ENCODE measurements at places on chromosomes 3 and 15.

DNA sequence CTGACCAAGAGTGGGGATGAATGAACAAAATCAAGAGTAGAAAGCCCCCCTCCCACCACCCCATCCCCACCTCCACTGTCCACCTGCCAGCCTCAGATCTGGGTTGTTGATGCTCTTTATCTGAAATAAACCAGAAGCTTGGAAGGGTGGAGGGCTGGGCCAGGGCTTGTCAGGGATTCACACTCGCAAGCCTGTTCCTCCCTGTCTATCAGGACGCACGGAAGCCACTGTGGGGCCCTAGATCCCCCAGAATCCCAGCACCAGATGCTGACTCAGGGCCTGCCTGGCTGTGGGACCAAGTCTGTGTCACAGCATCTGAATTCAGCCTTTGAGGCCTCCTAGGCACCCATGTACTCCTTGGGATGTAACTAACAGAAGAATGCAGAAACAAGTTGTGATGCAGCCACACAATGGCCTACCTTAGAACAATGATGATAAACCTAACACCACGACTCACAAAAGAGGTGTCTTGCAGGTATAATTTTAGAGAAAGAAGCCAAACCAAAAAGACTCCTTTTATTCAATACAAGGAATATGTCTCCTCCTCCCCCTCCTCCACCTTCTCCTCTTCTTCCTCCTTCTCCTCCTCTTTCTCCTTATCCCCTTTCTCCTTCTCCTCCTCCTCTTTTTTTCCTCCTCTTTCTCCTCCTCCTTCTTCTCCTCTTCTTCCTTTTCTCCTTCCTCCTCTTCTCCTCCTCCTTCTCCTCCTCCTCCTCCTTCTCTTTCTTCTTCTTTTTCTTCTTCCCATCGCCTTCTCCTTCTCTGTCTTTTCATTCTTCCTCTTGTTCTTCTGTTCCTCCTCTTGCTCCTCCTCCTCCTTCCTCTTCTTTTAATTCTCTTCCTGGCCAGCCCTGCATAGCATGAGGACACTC, 234.7 kb downstream of the PLCL2 start:
- DNase-seq = no peak

DNA sequence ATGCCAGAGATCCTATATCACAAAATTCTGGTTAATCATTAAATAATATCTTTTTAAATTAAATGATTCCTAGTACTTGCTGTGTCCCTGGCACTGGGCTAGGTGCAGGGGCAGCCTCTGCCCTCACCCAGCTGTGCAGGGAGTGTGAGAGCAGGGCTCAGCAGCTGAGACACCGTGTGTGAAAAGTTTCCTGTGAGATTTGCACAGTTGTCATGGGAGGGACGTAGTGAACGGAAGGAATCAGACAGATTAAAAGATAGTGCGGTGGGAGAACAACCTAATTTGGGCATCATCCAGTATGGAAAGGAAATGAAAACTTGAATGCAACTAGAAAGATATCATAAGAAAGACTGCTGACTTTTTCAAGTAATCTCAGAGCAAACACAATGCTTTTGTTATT, 204.1 kb downstream of the SSR3 start:
- no peak for DNase-seq

GRCh38 chr3:58651276-58651675, 15.3 kb downstream of the FAM3D start:
- DNase-seq = no peak

DNA sequence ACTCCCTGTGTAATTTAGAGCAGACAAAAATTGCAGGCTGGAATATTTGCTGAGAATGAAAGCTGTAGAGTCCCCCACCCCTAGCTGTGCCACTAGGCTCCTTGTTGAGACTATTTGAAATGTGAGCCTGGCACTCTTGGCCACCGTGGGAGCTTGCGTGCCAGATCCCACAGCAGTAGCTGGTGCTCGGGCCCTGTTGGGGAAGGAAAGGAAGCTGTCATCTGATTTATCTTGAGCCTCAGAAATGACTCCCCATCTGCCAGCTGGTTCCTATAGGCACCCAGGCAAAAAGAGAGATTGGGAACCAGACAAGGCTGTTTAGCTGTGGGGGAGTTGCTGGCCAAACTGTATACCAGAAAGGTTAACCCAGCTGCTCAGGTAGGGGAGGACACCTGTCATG, 23.4 kb upstream of the CLEC3B start:
- no peak for DNase-seq

DNA sequence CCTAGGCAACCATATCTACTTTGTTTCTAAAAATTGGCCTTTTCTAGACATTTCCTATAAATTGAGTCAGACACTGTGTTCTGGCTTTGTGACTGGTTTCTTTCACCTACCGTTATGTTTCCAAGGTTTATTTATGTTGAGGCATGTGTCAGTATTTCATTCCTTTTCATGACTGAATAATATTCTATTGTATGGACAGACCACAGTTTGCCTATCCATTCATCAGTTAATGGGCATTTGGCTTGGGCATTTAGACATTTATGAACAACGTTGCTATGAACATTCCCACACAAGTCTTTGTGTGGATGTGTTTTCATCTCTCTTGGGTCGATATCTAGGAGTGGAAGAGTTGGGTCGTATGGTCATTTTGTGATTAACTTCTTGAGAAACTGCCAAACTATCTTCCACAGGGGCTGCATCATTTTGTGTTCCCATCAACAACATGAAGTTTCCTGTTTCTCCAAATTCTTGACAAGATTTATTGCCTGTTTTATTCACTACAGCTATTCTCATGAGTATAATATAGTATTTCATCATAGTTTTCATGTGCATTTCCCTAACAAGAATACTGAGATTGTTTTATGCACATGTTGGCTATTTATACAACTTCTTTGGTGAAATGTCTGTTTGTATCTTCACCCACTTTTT, 3.5 kb upstream of the EFCC1 start:
- no peak for DNase-seq

DNA sequence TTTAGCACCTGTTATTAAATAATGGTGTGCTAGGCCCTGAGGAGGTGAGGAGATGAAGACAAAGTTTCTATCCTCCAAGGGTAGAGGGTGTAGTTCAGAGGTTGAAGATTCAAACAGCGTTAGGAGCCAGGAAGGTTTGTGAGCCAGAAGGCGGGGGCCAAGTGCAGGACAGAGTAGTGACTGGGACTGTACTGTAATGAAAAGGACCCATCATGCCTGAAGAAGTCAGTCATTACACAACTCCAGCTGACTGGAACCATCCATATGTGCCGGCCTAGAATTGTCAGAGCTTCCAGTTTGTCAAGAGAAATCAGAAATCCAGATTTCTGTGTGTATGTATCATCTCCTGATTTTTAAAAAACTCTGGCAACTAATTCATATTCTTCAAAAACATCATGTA, 54.8 kb downstream of the FILIP1L start:
- no peak for DNase-seq

GRCh38 chr3:11898611-11899325, 52.1 kb upstream of the TAMM41 start:
- no peak for DNase-seq

DNA sequence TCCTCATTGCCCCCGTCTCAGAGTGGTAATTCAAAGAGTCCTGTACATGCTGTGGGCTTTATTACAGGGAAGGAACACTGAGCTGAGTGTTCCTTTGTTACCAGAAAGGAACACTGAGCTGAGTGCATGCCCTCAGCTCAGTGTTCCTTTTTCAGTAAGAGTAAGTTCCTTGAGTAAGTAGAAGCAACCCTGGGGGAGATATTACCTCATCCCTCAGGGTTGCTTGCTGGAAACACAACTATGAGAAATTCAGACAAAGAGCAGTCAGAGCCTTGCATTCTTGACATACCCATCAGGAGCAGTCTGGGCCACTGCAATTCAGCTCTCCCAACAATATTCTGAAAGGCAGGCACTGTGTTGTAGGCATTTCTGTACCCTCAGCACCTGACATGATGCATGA, 17.0 kb downstream of the CHRM5 start:
- DNase-seq = no peak

DNA sequence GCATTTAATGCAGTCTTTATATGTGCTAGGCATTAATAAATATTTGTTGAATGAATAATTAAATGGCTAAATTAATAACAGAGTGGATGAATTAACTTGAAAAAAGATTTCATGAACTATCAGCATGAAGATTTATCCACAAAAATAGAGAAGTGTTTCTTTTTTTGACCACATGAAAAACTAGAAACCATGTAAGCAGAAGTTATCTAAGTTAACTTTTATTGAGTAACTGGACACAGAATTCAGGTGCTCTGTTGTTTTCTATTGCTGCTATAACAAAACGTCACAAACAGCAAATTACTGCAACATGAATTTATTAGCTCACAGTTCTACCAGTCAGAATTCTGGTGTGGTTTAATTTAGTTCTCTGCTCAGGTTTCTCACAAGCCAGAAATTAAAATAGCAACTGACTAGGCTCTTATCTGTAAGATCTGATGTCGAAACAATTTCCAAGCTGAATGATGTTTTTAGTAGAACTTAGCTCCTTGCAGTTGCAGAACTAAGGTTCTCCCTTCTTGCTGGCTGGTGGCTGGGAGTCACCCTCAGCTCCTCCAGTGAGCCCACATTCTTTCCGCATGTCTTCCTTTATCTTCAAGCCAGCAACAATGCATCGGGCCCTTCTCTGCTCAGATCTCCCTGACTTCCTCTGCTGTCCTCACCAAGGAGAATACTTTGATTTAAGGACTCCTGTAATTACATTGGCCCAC, 810.2 kb upstream of the ALCAM start:
- DNase-seq = no peak

- no peak for DNase-seq
Observed at GRCh38 chr15:100205549-100206295, 136.1 kb downstream of the ADAMTS17 start.

DNA sequence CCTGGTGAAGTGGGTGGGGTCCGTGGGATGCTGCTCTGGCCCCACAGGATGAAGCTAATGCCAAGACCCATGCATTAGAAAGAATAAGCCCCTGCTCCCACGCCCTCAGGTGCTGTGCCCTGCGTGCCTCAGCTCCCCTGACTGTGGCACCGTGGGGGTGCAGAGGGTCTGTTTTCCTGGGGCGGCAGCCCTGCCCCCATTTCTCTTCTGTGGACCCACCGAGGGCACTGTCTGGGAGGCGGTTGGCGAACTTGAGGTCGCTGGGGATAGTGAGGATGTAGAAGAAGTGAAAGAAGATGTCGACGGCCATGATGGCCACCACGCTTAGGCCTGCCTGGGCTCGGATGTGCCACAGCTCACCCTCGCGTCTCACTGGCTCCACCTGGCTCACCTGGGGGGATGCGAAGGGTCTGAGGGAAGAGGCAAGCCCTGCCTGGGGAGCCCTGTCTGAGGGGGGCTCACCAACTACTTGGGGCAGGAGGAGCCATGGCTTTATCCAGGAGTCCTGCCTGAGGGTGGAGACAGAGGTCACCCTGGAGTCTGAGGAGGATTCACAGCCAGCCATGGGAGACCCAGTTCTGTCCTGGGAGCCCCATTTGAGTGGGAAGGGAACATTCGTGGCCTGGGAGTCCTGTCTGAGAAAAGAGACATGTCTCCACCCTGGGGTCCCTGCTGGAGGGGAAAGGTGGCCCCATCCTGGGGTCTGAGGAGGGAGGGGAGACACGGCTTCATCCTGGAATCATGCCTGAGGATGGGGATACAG, 5.1 kb downstream of the HHATL start:
- DNase-seq = no peak

DNA sequence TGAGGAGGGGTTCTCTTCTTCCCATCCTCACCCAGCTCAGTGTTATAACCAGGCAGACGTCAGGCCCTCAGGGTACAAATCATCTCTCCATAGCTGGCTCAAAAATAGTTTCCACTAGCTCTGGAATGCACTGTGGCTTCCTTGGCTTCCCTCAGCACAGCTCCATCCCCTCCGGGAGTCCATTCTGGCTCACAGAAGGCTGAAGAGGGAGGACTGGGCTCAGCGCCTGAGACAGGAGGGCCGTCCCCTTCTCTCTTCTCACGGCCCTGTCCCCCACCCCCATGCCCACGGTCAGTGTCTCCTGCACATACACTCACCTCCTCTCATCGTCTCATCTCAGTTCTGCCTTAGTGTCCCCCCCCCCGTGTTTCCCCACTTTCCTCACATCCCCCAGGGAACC, 50.1 kb downstream of the UMPS start:
- no peak for DNase-seq

DNA sequence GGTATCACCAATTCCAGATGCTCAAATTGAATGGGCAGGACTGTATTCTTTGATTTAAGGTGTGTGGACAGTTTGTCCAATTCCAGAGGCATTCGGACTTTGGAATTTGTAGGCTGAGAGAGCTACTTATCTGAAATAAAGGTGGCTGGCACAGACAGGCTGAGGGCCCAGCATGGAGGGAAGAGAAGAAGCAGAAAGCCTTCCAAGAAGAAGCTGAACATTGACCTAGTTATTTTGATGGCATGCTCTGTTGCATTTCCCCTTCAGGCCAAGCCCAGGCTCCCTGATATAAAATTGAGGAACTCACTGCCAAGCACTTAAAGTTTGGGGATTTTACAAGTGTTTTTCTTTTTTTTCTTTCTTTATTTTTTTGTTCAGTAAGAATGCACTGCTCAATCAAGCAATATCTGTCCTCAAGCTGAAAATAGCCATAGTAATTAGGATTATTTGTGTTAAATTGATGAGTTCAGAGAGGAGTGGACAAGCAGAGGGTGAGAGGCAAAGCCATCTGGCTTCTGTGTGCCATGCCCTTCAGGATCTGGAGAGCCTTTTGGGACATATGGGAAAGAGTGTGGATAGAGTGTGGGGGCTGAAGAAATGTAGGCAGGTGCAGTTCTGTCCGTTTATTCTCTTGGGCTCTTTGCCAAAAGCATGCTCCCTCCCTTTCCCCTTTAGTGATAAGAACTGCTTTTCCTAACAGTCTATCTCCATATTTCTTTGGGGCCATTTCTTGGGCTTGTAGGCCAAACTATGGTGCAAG, 148.9 kb downstream of the OXSM start:
- no peak for DNase-seq

DNA sequence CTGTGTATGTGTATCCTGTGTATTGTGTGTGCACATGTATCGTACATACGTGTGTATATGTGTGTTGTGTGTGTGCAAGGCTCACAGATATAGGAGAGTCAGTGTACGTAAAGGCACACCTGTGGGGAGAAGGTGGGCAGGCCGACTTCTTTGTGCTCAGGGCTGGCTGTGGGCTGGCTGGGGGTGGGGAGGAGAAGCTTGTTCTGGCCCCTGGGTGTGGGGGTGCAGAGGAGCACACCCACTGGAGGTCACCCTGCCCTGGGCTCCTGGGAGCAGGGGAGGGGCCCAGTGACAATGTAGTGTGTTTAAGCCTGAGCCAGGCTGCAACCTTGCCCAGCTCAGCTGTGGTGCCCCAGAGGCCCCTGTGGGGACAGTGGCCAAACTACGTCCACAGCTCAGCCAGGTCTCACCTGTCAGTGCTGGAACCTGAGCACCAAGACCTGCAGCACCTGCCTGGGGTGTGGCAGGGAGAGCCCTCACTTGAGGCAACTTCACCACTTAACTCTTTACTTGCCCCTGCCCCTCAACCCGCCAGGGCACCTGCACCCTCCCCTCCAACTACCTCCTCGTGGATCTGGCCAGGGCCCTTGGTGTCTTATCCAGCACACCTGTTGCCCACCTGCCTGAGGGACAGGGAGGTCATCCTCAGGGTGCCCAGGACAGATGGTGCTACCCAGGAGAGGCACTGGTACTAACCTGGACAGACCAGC, 2.6 kb upstream of the HHATL start:
- DNase-seq = no peak

Data from CD4-positive, alpha-beta T cell treated with Interleukin-2 at 100 ng/mL for 4 hours (primary cell).